Activated naive CD4-positive, alpha-beta T cell (primary cell): ENCODE measurements at places on chromosomes 3 and 15.

DNA sequence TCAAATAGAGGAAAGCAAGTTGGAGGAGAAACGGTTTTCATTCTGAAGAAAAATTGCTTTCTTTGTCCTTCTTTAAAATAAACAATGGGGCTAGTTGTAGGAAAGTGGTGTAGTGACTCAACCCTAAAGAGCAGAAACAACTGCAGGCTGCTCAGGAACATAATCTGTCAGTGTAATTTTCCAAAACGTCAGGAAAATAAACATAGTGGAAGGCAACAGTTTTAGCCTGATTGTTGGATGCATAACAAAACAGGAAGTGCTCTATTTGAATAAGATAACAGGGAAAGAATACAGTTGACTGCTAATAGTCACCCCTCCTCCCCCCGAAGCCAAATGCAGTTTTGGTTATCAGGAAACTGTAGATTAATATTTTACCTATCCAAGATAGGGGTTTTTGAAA, 167.6 kb downstream of the ECT2 start:
- DNase-seq = no peak

DNA sequence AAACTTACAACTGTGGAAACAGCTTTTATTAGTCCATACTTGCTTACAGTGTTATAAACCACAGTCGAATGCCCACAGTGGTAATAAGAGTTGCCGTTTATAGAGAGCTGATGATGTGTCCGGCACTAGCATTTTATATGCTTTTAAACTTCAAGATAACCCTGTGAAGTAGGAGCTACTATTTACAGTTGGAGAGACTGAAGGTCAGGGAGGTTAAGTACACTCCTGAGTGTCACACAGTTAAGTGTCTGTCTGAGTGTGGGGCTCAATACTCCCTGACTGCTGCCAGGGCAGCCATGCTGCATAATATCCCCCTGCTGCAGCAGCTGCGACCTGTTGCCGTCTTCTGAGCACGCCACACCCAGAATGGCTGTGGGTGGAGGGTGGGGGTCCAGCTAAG, 89.9 kb upstream of the TNFAIP8L3 start:
- no peak for DNase-seq

DNA sequence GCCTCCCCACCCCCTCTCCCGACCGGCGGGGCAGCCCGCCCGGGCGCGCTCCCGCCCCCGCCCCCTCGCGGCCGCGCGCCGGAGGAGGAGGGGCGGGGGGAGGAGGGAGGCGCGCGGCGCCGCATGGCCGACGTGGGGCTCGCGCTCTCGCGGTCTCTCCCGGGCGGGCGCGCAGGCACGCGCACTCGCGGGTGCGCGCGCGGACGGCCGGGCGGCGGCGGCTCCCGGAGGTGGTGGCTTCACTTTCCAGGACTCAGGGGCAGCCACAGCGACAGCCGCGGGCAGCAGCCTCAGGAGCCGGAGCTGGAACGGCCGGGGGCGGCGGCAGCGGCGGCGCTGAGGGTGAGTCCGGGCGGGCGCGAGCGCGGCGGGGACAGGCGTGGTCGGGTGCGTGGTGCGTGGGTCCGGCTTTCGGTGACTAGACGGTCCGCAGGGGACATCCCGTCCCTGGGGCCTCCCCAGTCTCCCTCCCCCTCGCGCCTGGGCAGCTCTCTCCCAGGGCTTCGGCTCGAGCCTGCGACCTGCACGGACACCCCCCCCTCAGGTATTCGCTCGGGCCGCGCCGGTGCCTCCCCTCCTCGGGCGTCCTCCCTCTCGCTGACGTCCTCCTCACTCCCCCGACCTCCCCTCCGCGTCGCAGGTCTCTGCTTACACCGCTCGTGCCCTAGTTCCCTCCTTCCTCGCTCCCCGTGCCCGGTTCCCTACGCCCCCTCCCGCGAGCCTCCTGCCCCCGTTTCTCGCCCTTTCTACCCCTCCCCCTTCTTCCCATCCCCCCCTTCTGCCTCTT, at the start of gene UBE2E2:
Gene UBE2E2 (plus strand): TSS at position 407 of the 787 bp plus-strand sequence.
- DNase-seq = peak; percentile 30

DNA sequence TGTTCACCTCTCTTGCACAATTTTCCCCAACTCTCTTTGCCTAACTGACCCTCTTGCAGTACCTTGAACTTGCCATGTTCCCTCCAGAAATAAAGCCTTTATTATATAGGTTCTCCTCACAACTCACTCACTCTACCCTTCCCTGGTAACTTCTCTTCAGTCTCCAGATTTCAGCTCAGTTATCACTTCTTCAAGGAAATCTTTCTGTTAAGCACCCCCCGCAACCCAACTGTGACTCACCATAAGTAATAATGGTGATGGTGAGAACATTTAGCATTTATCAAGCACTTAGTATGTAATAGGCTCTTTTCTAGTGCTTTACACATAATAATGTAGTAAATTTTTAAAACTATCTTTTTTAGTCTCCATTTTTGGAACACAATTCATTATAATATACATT, 8.1 kb upstream of the OR5K1 start:
- no peak for DNase-seq

- no peak for DNase-seq
Observed at GRCh38 chr3:30186741-30187219, 419.6 kb upstream of the TGFBR2 start.

GRCh38 chr3:49602877-49603411, 48.7 kb downstream of the BSN start:
- DNase-seq = peak; percentile 35

- no peak for DNase-seq
Observed at GRCh38 chr3:190728574-190729246, 133.8 kb downstream of the GMNC start.

DNA sequence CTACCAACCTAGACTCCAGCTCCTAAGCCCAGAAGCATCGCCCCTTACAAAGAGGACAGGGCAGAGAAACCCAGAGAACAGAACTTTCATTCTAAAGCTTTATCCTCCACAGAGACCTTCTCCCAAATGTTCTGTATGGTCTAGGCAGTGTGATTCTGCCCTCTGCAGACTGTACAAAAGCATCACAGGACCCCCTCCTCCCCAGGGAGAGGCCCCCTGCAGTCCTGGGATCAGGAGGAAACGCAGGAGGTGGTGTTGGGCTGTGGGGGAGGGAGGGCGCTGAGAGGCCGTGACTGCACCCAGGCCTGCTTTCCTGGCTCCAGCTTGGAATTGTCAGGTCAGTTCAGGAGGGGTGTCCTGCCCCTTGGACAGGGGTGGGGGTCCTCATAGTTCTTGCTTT, 101.3 kb downstream of the DGKG start:
- no peak for DNase-seq

- DNase-seq = no peak
Observed at GRCh38 chr3:124497487-124497886, 232.8 kb upstream of the UMPS start.
